ENCODE measurements at places on chromosomes 1 and 21. TPM values are rescaled to one million over a fixed set of nuclear protein-coding genes. Genes with fewer than 3 reads are reported as not detected.
A peak's percentile ranks its signal among the peaks of the same experiment; 100 is the strongest.

DNA sequence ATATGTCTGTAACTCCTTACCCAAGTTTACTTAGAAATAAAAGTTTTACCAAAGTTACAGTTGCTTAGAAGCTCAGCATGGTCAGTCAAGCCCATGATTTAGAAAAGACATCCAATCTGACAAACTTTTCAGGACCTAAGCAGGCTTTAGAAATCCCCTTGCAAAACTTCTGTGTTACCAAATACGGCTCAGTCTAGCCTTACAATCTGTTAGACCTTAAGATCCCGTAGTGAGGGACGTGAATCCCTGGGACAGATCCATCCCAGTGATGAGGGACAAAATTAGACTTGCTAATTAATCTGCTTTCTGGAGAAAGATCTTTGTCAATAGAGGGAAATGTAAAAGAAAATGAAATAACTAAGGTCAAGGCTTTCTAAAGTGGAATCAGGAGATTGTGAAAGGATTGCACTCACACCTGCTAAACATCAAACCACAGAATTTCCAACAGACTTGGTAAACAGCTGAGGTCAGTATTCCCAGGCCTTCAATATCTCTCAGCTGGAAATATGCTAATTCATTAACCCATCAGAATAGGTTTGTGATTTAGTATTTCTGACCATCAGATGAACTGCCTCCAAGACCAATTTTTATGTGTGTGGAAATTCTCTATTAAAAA lies 375.3 kb downstream of the DUSP10 start:
- DNase-seq = no peak
- H3K36me3 ChIP-seq = no peaks in the 10 kb centered on the region
- H3K27ac ChIP-seq = no peak overlapping the region
- H3K4me1 ChIP-seq = no peaks in the 10 kb centered on the region

DNA sequence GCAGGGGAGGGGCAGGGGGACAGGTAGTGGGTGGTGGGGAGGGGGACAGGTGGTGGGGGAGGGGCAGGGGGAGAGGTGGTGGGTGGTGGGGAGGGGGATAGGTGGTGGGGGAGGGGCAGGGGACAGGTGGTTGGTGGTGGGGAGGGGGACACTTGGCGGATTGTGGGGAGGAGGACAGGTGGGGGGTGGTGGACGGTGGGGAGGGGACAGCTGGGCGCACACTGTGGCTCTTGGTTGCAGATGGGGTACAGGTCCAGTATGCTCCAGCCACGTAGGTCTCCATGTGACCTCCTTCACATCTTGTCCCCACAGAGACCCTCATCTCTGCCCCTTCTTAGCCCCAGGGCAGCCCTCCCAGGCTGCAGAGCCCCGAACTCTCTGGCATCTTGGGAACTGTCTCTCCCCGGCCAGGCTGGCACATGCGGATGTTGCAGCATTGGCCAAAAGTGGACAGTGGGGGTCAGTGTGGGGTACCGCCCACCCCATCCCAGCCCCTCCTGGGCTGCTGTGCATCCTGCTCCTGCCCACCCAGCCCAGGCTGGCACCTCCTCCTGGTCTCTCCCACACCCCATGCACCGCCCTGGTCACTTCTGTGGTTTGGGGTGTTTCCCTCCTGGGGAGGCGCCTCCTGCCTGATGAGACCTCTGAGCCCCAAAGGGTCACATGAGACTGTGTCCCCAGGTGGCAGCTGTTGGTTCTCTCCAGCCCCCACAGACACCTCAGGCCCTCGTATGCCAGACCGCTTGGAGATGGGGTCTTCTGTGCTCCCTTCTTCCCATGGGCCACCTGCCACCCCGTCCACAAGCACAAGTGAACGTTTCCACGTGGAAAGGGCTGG lies 7.6 kb upstream of the SLC19A1 start:
- H3K27ac ChIP-seq = peak overlapping the region; percentile 51
- H3K4me1 ChIP-seq = peaks cover 11% of the 10 kb centered on the region
- no peak overlapping the region for H3K4me3 ChIP-seq
- no peaks in the 10 kb centered on the region for H3K27me3 ChIP-seq
- no peaks in the 10 kb centered on the region for H3K36me3 ChIP-seq
- DNase-seq = peak; percentile 65

GRCh38 chr21:45340515-45340914 lies 52.8 kb upstream of the POFUT2 start:
- H3K4me3 ChIP-seq = no peak overlapping the region
- H3K27me3 ChIP-seq = no peaks in the 10 kb centered on the region
- peaks cover 4% of the 10 kb centered on the region for H3K4me1 ChIP-seq
- no peaks in the 10 kb centered on the region for H3K36me3 ChIP-seq

The CFHR2 gene
- not detected for total RNA-seq

DNA sequence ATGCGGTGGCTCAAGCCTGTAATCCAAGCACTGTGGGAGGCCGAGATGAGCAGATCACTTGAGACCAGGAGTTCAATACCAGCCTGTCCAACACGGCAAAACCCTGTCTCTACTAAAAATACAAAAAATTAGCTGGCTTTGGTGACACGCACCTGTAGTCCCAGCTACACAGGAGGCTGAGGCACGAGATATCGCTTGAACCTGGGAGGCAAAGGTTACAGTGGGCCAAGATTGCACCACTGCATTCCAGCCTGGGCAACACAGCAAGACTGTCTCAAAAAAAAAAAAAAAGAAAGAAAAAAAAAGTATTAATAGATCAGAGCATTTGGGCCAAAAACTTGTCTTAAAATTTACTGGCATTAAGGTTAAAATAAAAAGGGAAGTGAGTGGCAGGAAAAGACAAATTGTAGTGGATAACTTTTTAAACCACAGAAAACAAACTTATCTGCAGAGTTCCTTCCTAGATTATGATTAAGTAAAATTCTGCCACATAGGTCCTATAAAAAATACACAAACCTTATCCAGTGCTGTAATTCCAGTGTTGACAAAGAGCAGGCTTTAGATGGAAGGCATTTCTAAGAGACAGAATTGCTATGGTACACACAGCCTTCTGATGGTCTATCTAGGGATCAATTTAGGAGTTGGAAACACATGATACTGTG lies 53.3 kb downstream of the EIF4G3 start:
- no peaks in the 10 kb centered on the region for H3K36me3 ChIP-seq
- no peak overlapping the region for H3K4me3 ChIP-seq
- H3K27ac ChIP-seq = no peak overlapping the region
- peaks cover 3% of the 10 kb centered on the region for H3K4me1 ChIP-seq
- no peak for DNase-seq

DNA sequence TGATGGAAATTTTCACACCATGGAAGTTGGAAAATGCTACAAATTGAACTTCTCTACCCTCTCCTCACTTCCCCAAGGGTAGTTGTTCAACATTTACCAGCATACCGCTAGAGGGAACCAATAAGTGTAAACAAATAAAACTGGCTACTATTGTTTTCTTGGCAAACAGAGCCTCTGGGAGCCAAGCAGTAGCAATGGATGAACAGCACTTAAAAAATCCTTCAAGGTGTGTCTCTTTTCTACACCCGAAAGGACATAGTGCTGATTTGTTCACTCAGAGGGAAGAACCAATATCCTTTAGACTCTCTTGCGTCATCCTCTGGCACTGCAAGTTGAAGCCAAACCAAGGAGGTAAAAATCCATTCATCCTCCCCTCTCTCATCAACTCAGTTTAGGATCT lies 161.5 kb downstream of the TBX15 start:
- DNase-seq = no peak
- no peaks in the 10 kb centered on the region for H3K36me3 ChIP-seq
- no peak overlapping the region for H3K27ac ChIP-seq
- no peaks in the 10 kb centered on the region for H3K27me3 ChIP-seq
- no peaks in the 10 kb centered on the region for H3K4me1 ChIP-seq

The RGS16 gene
- 12.0 TPM for total RNA-seq

GRCh38 chr1:150973836-150974579 lies 627 bp downstream of the CERS2 start:
- no peaks in the 10 kb centered on the region for H3K27me3 ChIP-seq
- peaks cover 2% of the 10 kb centered on the region for H3K36me3 ChIP-seq
- peaks cover 69% of the 10 kb centered on the region for H3K4me1 ChIP-seq
- H3K4me3 ChIP-seq = peak overlapping the region; percentile 68
